ENCODE measurements at places on chromosomes 12 and 14.
A peak's percentile ranks its signal among the peaks of the same experiment; 100 is the strongest.

DNA sequence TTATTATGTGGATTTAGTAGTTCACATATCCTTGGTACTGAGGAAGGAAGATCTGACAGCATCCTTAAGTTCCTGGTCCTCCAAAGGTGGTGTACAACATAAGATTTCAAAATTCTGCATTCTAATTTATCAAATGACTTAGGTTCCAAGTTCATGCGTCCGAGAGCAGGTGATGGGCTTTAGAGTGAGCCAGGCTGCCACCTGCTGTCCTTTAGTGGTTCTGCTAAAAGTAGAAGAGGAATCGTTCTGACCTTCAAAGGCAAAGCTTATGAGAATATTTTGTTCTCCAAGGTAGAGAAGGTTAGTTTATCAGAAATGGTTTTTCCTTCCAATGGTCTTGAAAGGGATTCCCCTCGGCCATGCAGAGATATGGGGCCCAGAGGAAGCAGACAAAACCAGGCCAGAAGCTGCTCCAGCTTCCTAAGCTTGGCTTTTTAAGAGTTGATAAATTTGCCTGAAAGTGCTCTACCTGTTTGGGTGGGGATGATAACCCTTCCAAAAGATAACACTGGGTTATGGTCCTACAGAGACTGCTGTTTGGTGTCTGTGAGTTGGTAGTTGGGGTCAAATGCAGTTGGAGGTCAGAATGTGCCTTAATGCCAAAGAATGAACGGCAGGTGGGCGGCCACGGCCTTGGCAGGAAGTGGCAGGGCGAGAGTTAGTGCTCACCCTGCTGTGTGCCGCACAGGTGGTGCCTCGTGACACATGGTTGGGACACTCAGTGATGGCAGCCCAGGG lies 29.1 kb upstream of the LRTM2 start:
- peak; percentile 36 for DNase-seq

DNA sequence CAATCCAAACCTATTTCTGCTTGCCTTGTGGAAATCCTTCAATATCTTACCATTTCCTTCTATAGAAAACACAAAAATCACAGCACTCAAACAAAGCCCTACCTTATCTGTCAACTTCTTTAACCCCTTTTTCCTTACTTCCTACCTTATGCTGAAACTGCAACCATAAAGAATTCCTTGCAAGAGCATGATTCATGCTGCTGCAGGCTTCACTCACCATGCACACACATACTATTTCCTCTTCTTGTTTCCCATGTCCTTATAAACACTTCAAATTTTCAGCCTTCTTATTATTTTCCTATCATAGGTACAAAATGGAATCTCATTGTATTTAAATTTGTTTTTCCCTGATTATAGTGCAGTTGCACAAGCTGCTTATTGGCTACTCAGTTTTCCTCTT lies 23.3 kb downstream of the LMNTD1 start:
- DNase-seq, result no peak

GRCh38 chr12:116592731-116593130 lies 33.5 kb downstream of the MAP1LC3B2 start:
- DNase-seq, result no peak

DNA sequence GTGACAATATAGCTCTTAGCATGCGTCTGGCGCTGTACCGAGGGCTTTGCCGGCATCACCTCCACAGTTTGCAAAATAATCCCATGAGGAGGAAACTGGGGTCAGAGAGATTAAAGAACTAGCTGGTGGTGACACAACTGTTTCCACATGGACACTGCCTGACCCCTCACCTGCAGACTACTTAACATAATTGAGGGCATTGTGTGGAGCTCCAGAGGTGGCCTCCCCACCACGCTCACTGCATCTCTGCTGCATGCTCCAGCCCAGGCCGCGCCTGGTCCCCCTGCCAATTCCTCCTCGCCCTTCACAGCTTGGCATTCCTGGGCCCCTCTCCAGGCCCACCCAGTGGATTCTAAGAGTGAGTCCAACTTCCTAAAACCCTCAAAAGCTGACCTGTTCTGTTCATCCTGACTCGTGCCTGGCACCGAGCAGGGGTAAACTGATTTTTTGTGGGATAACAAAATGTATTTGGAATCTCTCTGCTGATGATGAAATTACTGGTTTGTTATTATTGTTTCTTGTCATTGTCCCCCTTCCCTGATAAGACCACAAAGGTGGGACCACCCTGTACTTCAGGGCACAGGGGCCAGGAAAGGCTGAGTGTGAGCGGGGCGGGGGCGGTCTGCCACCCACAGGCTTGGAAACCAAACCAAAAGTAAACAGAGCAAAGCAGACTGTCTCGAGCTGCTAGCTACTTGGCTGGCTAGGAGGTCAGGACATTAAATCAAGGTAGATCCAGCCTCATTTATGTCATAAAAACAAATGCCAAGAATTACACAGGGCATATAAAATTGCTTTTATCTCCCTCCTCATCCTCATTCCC lies 40.6 kb downstream of the CHGA start:
- DNase-seq, result no peak

DNA sequence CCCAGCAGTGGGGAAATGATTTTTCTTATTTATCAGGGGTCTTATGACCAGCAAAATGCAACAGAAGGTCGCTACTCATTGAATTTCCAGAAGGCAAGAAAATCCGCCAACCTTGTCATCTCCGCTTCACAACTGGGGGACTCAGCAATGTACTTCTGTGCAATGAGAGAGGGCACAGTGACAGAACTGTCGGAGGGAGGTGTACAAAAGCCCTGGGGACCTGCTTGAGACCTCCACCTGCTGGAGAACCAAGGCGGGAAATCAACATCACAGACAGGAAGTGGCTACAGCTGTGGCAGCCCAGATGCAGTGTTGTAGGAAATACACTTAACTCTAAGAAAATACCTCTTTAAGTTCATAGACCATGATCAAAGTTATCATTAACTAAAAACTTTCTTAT lies 250.9 kb upstream of the OR4E1 start:
- no peak for DNase-seq

All from ELF-1 (cell line).